HEK293T (cell line): ENCODE measurements at places on chromosomes 2 and 18.

GRCh38 chr2:127604986-127605385 is 41.0 kb upstream of the GPR17 start:
- DNase-seq: no peak

- DNase-seq: no peak
These were observed 73.1 kb upstream of the RMDN2 start for GRCh38 chr2:37851828-37852584.

DNA sequence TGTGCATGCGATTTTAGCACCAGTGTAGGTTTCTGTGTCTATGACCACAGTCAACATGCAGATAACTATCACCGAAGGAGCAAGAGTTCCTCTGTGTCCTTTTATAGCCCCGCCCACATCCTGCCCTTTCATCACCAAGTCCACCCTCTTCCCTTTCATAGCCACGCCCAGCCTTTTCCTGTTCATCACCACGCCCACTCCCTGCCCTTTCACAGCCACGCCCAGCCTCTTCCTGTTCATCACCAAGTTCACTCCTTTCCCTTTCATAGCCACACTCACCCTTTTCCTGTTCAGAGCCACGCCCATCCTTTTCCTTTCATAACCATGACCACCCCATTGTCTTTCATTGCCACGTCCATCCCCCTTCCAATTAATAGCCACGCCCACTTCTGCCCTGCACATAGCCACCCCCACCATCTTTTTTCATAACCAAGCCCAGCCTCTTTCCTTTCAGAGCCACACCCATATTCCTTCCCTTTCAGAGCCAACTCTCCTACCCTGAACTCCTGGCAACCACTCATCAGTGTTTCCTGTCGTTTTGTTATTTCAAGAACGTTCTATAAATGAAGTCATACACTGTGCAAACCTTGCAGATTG is 273.9 kb downstream of the MYT1L start:
- peak; percentile 27 for DNase-seq

DNA sequence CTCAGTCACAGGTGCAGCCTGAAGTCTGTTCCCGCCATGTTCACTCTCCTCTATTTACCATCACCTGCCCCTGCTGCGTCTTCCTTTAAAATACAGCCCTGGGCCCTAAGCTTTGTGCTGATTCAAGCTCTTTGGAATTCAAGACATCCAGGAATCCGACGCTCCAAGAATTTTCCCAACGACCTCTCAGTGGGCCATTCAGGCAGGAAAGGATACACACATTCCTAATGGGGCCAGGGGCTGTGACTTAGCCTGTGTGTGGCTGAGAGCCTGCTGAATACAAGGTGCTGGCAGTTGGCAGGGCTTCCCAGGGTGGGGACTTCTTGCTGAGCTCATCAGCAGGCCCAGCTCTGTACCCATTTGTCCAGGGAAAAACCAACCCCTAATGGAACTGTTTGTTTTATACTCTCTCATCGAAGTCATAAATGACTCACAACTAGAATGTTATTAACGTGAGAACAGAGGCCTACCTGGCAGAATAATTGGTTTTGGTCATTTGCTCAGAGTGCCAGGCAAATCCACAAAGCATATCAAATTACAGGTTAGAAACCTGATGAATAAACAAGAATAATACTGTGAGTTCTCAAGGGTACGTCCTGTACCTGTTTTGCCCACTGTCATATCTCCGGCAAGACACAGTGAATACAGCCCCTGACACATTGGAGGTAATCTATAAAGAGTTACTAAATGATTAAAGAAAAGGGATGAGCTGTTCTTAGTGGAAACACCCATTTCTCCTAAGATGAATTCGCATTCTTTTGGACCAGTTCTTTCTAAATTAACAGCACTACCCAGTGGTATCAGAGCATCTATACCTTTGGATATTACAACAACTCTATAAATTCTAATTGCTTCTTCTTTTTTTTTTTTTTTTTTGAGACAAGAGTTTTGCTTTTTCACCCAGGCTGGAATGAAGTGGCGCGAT is 12.6 kb upstream of the KCMF1 start:
- DNase-seq: peak; percentile 37

DNA sequence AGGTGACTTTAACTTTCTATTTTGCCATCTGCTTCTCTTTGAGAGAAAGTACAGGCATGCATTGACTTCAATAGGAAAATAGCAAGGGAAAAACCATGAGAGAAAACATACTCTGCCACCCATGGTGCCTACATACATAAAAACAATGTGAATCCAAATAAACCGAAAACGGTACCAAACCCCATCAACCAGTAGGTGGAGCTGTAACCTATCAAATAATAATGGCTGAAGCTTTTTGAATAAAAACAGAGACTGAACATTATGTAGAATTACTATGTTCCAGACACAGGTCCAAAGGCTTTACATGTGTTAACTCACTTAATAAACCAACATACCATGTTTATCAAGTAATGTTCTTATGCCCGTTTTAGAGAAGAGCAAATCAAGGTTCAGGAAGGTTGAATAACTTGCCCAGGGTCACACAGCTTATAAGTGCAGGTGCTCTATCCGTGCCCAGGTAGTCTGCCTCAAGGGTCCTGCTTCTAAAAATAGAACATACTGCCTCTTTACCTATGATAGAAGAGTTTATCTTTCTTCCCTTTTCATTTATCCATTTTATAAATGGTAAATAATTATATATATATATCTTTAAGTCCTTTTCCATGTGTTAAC is 293.9 kb upstream of the SYT4 start:
- DNase-seq: peak; percentile 10

DNA sequence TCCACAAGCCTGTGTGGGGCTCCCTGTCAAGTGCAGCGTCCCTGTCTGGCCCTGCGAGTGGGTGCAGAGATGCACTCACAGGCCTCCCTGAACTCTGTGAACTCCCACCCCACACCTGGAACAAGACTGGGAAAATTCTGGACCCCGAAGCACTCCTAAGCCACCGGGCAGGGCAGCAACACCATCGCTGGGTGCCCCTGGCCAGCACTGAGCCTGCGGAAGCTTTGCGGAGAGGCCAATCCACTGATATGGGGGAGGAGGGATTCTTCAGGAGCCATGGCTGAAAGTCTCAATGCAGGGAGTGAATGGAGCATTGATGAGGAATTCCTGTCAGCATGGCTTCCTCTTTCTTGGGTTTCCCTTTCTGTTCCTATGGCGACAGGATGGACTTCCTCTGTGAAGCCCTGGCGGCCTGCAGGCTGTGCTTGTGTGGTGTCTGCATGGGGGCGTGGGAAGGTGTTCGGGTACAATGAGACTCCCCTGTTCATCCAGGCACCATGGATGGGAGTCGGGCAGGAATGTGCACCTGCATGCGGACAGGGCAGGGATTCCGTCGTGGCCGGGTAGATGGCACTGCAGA is 15.1 kb downstream of the TRIB2 start:
- no peak for DNase-seq

- DNase-seq: no peak
These were observed 14.3 kb upstream of the GPD2 start for GRCh38 chr2:156421851-156422250.

GRCh38 chr2:219968685-219969345 is 341.4 kb downstream of the SLC4A3 start:
- no peak for DNase-seq

DNA sequence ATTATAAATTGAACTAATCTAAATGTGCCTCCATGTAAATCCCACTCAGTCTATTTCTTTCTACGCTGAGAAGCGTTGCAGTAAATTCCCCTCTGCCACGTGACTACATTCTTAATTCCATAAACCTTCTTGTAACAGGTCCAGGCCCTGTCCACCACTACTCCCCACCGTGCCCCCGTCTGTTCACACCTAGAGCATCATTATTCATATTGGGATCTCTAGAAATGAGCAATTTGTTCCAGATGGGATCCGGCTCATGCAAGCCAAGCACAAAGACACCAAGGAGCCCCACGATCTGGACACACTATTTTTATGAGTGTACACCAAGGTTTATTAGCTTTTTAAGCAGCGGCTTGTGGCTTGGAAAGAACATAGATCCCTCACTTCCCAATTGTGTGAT is 38.2 kb downstream of the BOLA3 start:
- no peak for DNase-seq

DNA sequence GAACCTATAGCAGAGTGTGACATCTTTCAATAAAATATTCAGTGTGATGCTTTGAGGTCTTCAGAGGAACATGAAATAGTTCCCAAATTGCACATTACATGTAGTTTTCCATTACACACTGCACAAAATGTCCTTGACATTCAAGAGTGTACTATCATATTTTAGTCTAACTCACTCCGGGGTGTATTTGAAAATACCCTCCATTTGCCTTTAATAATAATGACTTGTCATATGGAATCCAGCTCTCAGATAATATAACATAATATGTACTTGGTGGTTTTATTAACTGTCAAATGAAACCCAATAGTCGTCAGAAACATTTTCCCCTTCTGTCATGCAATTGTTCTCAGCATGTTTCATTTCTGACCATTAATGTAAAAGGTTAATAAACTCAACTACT is 176.7 kb upstream of the CDH19 start:
- DNase-seq: no peak

DNA sequence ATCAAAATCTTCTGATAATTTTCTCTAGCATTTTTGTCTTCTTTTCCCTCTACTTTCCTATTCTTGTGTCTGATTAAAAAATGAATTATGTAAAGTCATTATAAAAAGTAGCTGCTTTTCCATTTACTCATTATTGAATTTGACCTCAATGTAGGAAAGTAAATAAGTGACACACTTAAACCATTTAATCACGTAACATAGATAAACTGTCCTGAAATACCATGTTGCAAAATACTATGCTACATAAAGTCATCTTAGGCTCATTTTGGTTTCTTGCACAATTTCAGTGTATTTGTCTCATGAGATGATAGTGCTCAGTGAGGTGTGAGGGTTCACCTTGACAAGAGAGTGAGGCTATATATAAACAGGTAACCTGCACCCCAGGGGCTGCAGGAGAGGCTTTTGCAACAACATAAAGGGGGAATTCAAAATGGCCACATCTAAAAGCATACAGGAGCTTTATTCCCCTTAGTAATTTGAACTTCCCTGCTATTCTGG is 502.7 kb downstream of the RNF144A start:
- DNase-seq: no peak

GRCh38 chr18:58212274-58212673 is 168.2 kb downstream of the NEDD4L start:
- no peak for DNase-seq

GRCh38 chr2:119605096-119605495 is 60.8 kb downstream of the CFAP221 start:
- DNase-seq: no peak

GRCh38 chr2:239246723-239247122 is 154.1 kb downstream of the HDAC4 start:
- DNase-seq: no peak

DNA sequence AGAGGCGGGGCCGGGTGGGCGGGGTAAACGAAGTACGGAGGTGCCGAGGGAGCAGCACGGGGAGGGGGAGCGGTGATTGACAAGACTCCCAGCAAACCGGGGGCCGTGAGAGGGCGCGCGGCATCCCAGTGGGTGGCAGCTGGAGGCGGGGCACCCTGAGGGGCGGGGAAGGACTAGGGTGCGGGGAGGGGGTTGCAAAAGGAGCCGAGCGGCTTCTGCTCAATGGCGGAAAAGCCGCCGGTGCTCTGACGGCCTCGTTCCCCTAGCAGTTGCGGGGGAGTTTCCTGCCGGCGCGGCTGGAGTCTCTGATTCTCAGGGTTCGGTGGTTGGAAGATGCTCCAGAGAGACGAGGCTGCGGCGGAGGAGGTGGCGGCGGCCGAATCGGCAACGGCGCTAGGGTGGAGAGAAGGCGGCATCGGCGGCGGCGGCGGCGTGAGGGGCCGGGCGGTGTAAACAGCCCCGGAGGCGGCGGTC is at the start of gene PPM1B:
TSS of gene PPM1B (plus strand) at position 195 of the 474 bp plus-strand sequence. CDS start 32,325 bp downstream, outside the sequence.
- DNase-seq: no peak

- no peak for DNase-seq
These were observed 108.0 kb upstream of the LDAH start for GRCh38 chr2:20930928-20931327.

GRCh38 chr18:48680339-48681250 is 141.8 kb downstream of the CTIF start:
- no peak for DNase-seq

DNA sequence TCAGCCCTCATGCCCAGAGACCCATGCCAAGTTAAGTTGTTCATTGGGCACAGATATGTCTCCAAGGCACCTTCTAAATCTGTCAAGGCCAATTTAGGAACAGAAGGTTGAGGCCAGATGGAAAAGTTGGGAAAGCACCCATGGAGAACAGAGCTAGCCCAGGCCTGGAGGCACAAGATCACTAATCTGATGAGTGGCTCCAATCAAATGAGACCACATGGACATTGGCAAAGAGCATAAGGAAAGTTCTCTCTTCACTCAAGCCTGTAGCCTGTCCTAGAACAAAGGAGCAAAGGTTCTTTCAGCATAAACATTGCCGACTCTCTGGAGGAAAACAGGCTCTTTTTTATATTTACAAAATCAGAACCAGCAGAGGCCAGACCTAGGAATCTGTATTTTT is 154.8 kb downstream of the RNF152 start:
- no peak for DNase-seq

DNA sequence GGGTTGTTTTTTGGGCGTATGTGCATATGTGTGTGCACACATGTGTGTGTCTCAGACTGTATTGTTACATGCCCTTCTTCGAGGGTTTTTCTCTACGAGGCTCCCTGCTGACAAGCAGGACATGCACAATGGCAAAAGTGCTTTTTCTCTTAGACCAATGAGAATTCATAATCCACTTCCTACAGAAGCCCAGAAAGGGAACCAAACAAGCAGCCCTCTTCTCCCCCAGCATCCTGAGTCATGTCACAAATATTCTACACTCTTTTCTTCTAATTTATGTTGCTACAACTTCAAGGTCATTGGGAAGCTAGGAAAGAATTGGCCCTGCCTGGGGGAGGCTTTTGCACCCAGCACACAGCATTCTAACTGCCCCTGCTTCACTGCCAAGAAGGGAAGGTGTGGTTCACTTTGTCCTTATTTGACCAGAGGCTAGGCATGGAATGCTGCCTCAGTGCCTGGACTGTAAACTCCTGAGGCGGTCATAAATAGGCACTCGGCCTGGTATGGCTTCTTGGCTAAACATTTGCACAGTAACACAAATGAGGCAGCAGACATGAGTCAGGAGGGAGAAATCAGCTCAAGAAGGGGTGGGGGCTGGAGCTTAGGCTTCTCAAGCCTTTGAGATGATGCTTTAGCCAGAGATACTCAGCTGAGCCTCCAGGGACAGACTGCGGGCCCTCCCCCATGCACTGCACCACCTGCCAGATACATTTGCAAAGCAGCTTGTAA is 92.7 kb upstream of the KLF7 start:
- no peak for DNase-seq
